ENCODE measurements at places on chromosomes 1 and 21. TPM values are rescaled to one million over a fixed set of nuclear protein-coding genes. Genes with fewer than 3 reads are reported as not detected.

UTS2 gene
- 2.4 TPM for polyA plus RNA-seq

CD84 gene
- polyA plus RNA-seq = not detected

IGSF21 gene
- 2.4 TPM for polyA plus RNA-seq

PCAT6 gene
- polyA plus RNA-seq = 1.5 TPM

GBP7 gene
- polyA plus RNA-seq = not detected

HAPLN2 gene
- polyA plus RNA-seq = 24.6 TPM

ALG14 gene
- polyA plus RNA-seq = 3.0 TPM

SERTAD4 gene
- 42.9 TPM for polyA plus RNA-seq

PTPRU gene
- polyA plus RNA-seq = 2.5 TPM

ZFP69B gene
- polyA plus RNA-seq = 18.2 TPM

DENND2D gene
- not detected for polyA plus RNA-seq
